ENCODE measurements at places on chromosomes 7 and 10.

DNA sequence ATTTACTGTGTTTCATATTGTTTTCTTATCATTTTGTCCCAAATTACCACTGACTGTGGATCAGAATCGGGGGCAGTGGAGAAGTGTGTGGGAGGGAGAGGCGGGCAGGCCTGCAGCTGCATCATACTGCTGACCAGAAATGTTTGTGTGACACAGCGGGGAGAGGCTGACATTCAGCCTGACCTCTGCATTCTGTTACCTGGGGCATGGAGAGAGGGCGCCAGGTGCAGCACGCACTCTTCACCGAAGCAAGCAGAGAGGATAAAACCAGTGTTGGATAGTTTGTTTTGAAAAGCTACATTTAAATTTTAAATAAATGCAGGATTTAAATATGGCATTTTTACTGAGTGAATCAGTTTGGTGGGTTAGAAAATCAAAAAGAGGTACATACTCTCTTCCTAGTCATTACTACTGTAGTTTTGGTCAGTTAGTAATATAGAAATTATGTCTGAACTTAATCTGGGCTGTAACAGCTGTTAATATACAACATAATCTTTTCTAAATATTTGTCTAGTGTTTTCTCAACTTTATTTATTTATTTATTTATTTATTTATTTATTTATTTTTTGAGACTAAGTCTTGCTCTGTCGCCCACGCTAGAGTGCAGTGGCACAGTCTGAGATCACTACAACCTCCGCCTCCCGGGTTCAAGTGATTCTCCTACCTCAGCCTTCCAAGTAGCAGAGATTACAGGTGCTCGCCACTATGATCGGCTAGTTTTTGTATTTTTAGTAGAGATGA lies 8.8 kb upstream of the STMP1 start:
- no peak for DNase-seq

DNA sequence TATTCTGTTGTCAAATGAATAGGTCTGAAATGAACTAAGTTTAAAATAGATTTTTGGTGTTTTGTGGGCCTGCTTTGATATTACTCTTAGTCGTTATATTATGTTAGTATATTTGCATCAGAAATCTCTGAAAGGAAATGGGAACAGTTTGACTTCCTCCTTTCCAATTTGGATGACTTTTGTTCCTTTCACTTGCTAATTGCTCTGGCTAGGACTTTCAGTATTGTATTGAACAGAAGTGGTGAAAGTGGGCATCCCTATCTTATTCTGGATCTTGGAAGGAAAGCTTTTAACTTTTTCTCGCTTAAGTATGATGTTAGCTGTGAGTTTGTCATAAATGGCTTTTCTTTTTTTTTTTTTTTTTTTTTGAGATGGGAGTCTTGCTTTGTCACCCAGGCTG lies 273.6 kb upstream of the DKK1 start:
- no peak for DNase-seq

DNA sequence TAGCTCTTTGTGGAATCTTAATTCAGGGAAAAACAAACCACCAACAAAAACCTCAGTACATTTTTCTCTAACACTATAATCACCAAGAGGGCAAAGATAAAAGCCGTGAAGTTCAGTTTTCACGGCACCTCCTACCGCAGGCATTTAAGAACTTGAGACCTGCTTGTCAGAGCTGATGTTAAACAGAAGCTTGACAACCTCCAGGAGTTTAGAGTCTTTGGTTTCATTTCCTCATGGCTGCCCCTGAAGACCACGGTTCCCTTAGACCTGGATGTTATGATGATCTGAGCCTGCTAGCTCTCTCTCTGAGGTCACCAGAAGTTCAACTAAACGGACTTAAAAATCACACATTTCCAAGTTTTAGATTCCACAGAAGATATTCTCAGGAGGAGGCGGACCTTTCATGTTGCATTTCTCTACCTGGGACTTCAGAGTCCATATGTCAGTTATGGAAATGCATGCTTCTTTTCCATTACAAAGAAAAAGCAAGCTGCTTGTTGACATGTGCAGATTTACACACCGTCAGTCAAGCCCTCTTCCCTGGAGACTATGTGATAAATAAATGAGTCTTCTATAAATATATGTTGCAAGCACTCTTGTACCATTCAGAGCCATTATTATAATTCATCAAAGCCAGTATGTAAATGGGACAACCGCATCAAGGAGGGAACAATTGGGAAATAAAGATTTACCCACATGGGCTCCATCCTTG lies 258.0 kb downstream of the GFRA1 start:
- DNase-seq = no peak

DNA sequence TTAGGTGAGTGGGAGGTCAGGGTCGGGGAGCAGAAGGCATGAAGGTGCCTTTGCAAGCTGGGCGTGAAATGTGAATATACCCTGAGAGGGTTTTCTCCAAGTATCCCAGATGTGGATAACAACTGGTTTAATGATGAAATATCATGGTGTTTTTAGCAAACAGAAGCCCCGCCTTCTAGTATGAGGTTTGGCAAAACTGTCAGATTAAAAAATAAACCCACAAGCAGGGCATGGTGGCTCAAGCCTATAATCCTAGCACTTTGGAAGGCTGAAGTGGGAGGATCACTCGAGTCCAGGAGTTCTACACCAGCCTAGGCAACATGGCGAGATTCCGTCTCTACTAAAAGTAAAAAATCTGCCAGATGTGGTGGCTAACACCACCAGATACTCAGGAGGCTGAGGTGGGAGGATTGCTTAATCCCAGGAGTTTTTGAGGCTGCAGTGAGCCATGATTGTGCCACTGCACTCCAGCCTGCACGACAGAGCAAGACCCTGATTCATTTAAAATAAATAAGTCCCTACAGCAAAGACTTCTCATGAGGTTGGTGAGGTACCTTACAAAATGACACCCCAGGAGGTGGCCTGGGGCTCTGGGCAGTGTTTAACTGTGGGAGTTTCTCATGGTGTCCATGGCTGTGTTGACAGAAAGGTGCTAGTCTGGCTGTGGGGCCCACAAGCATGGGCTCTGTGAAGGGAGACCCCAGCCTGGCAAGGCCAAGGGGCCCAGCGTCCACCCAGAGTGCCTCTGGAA lies 6.7 kb upstream of the PWWP2B start:
- peak; percentile 75 for DNase-seq

DNA sequence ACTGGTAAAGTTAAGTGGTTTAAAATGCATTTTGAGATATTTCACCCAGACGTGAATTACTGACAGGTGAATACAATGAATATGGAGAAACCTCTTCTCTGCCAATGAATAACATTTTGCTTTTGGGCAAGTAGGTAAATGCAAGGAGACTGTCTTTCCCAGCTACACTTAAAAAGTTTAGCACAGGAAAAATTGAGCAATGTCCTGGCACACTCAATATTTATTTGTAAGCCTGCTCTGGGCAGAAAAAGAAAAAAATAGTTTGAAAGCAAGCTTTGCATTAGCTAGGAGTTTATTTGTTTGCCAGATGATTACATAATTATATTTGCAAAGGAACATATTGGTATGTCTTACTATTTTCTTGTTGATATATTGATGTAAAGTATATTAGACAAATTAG lies 624.2 kb downstream of the ACTR3B start:
- no peak for DNase-seq

- no peak for DNase-seq
These were observed 125.3 kb downstream of the ADARB2 start for GRCh38 chr10:1611936-1612550.

- peak; percentile 84 for DNase-seq
These were observed 151.3 kb upstream of the FAM20C start for GRCh38 chr7:40799-41750.
